ENCODE measurements at places on chromosomes 2 and 18. TPM values are rescaled to one million over a fixed set of nuclear protein-coding genes. Genes with fewer than 3 reads are reported as not detected.
A peak's percentile ranks its signal among the peaks of the same experiment; 100 is the strongest.

CDK15 gene
- 45.2 TPM for total RNA-seq

AFF3 gene
- not detected for total RNA-seq

NTSR2 gene
- total RNA-seq, result not detected

DSG2 gene
- under 0.01 TPM for total RNA-seq

HOXD11 gene
- total RNA-seq, result not detected

IDH1 gene
- total RNA-seq, result 73.2 TPM

CXCR1 gene
- total RNA-seq, result not detected

DNA sequence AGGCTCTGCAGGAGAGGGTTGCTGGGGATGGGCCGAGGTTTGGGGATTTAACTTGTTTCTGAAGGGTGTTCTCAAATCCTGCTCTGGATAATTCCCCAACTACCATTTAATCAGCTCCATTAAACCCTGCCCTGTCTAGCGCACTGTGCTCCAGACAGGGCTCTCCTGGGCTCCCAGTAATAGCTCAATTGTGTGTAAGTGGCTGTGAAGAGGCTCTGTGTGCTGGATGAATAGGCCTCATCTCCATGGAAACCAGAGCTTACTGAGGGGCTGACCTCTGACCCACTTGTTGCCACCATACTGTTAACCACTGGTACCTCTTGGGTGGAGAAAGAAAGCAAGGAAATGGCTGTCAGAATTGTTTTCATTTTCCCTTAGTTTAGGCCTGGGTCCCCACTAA is 92.9 kb downstream of the TGOLN2 start:
- no peak for DNase-seq

DNA sequence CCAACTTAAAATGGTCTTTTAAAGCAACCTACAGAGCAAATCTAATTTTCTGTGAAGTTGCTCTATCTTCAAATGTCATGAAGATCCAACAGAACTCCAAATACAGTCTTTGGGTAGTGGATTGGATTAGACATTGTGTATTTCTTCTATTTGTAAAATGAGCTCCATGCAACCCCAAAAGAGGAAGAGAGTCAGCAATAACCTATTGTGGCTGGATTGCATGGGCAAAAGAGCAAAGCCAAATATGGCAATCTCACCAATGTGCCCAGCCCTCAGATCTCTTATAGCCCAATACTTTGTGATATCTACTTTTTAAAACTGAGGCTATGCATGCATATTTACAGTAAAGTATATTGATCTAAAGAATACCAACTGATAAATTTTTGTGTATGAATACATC is 146.3 kb downstream of the TXNL1 start:
- no peak for DNase-seq

- DNase-seq, result no peak
These were observed 119.7 kb downstream of the INHBB start for GRCh38 chr2:120465701-120465988.

DNA sequence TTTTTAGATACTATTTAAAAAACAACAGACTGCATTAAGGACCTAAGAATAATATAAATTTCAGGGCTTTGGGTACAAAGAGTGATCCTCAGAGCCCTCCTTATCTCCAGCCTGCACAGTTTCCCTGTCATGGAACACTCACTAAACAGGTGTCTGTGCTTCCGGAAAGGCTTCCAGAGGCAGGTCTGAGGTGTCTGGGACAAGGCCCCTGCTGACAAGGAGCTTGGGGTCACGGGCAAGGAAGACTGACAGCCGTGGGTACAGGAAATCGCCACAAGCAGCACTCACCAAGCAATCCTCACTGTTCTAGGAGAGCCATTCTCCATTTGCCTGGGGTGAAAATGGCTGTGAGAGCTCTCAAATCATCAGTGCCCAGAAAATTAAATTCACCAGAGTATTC is 220.3 kb upstream of the PXDN start:
- no peak for DNase-seq

DNA sequence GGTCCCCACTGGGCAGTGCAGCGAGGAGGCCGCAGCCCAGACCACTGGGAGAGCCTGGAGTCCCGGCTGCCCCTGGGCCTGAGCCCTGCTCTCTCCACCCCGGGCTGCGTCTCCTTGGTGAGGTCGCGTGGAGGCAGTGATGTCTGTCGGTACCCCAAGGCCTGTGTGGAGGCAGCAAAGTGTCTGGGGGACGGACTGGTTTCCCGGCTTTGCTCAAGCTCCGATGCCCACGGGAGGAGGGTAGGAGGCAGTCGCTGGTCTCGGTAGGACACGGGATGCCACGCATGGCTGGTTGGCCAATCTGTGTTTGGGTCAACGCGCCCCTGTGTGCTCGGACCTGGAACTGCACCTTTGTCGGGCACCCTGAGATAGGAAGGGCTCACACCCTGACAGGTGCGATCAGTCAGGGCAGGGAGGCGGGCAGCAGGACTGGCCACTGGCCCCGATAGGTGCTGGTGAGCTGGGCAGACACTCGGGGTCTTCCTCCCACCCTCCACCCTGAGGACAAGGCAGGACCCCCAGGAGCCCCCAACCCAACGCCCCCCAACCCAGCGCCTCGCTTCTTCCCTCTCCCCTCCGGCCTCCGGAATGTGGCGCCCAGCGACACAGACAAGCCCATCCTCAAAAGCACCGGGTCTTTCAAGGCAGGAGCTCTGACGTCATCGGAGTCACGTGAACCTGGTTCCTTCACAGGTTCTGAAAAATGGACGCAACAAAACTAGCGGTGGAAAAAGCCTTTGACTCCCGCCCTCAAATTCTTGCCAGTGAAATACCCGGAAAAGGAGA is 288.6 kb downstream of the NDUFA10 start:
- no peak for DNase-seq

- DNase-seq, result no peak
These were observed 88.3 kb upstream of the MBOAT2 start for GRCh38 chr2:9091811-9092210.

- DNase-seq, result peak; percentile 38
These were observed 5.1 kb downstream of the POLR1B start for GRCh38 chr2:112547333-112547732.

- DNase-seq, result peak; percentile 59
These were observed 133.1 kb downstream of the NCKAP5 start for GRCh38 chr2:133434959-133435668.
